ENCODE measurements at places on chromosomes 5 and 9. TPM values are rescaled to one million over a fixed set of nuclear protein-coding genes. Genes with fewer than 3 reads are reported as not detected.

The TMEM252 gene
- not detected for total RNA-seq

The BRINP1 gene
- under 0.01 TPM for total RNA-seq

The C1QTNF2 gene
- total RNA-seq, result 3.2 TPM

The EXOC3 gene
- 64.5 TPM for total RNA-seq

The PCDHGA10 gene
- total RNA-seq, result 14.7 TPM

The GAPT gene
- total RNA-seq, result not detected

The GABBR2 gene
- 1.3 TPM for total RNA-seq

The ITGA2 gene
- total RNA-seq, result 24.5 TPM

The TMEM174 gene
- total RNA-seq, result not detected

The EIF4E1B gene
- not detected for total RNA-seq

The GALNT12 gene
- 16.5 TPM for total RNA-seq

The PFN3 gene
- total RNA-seq, result not detected

The PCDHB11 gene
- total RNA-seq, result not detected

The ZCCHC9 gene
- 41.2 TPM for total RNA-seq

The LCN15 gene
- total RNA-seq, result not detected

The PCDHB3 gene
- 0.29 TPM for total RNA-seq

The SPINK6 gene
- not detected for total RNA-seq

The CCDC183 gene
- total RNA-seq, result 0.33 TPM

The C1QTNF3 gene
- 0.99 TPM for total RNA-seq

The MLLT3 gene
- 37.1 TPM for total RNA-seq

The SREK1 gene
- total RNA-seq, result 55.9 TPM

The ADRB2 gene
- total RNA-seq, result 1.3 TPM

The CDKN2B-AS1 gene
- total RNA-seq, result 4.5 TPM

The DNM1 gene
- 86.0 TPM for total RNA-seq

The RLN1 gene
- 0.29 TPM for total RNA-seq

The FSTL4 gene
- 0.17 TPM for total RNA-seq

The WHRN gene
- 0.73 TPM for total RNA-seq

Measured in smooth muscle cell of trachea (primary cell).